ENCODE measurements at places on chromosomes 16 and 17. TPM values are rescaled to one million over a fixed set of nuclear protein-coding genes. Genes with fewer than 3 reads are reported as not detected.

GRCh38 chr17:57636274-57636673 lies 108.8 kb downstream of the CCDC182 start:
- DNase-seq = no peak

DNA sequence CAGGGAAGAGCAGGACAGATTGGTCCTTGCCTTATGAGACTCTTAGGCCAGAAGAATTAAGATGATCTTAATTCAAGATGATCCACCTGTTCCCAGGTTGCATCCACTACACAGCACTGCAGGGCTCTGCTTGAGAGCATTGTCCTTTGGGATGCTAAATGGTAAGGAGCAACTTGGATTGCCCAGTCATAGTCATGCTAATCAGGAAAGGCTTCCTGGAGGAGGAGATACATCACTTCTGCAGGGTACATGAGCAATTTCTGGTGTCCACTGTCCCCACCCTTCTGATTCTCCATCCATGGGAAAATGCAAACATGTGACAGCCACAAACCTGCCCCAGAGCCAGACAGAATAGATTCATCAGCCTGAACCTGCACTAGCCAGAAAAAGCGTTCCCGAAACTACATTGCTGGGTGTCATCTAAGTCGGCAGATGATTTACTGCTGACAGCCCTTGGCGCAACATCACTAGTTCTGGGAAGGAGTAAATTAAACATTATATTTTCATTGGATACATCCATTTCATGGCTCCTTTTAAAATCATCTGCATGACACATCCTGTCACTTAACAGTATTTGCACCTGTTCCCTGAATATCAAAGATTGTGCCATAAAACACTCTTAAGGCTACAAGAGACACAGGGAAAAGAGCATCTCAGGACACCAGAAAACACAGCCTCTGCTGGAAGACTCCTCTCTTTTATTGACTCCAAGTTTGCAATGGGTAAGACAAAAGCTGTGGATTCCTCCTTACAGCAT lies 282.2 kb downstream of the MAF start:
- no peak for DNase-seq

- no peak for DNase-seq
Observed at GRCh38 chr17:35148144-35148543, 527 bp downstream of the UNC45B start.

DNA sequence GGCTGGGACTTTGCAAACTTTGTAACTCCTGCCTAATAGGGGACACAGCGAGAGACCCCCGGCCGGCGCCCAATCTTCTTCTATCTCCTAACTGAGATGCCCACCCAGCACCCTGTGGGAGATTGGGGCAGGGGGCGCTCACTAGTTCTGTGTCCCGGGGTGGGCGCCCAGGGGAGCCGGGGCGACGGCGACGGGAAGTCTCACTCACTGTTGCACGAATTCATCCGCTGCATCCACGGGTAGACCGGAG lies 3.9 kb upstream of the HOXB5 start:
- DNase-seq = no peak

GRCh38 chr16:3068487-3068886 lies 3.0 kb downstream of the IL32 start:
- no peak for DNase-seq

Gene ZPBP2
- not detected for total RNA-seq

Gene ZNF597
- total RNA-seq = 2.5 TPM

Gene SERPINF2
- total RNA-seq = 0.18 TPM

Gene EDC4
- 29.1 TPM for total RNA-seq

Gene HOXB6
- 0.63 TPM for total RNA-seq

Measured in fibroblast of the aortic adventitia (primary cell).